ENCODE measurements at places on chromosomes 16 and 17.

GRCh38 chr17:2853283-2854142 is 57.3 kb downstream of the RAP1GAP2 start:
- H3K36me3 ChIP-seq: no peaks in the 10 kb centered on the region
- peaks cover 7% of the 10 kb centered on the region for H3K27me3 ChIP-seq
- no peak for DNase-seq

- peaks cover 16% of the 10 kb centered on the region for H3K4me1 ChIP-seq
- H3K4me3 ChIP-seq: no peak overlapping the region
- H3K36me3 ChIP-seq: no peaks in the 10 kb centered on the region
- H3K27ac ChIP-seq: no peak overlapping the region
- H3K27me3 ChIP-seq: peaks cover 27% of the 10 kb centered on the region
Measured at GRCh38 chr17:1967213-1967612, 57.9 kb downstream of the RTN4RL1 start.

GRCh38 chr17:81863833-81864768 is 3.8 kb upstream of the P4HB start:
- peaks cover 7% of the 10 kb centered on the region for H3K36me3 ChIP-seq
- peaks cover 71% of the 10 kb centered on the region for H3K4me1 ChIP-seq
- no peaks in the 10 kb centered on the region for H3K27me3 ChIP-seq

DNA sequence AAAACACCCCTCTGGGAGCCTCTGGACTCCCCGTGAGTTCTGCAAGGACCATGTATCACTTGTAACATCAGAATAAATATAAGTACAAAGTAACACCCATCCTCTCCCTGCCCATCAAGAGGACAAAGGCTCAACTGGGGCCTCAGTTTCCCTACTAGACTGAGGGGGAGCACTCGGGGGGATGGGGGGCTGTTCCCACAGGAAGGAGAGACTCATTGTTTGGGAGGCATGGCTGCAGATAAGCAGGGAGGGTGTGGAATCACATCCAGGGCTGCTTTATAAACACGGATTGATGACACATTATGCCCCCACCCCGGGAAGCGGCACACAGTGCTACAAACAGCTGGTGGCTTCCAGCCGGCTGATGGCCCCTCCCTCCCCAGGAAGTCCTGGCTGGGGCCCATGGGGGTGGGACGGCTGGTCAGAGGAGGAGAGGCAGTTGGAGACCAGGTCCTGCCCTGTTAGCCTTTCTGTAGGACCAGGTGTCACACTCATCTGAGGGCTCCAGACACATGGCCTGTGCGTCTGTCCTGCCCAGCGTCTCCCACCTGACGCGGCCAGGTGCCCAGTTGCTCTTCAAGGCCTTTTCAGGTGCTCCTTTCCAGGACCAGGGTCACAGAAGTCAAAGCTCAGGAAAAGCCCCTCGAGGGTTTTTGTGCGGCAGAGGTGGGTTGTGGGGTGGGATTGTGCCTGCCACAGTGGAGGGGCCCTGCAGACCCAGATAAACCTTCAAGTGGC is 1.3 kb upstream of the MPG start:
- H3K4me3 ChIP-seq: peak overlapping the region; percentile 69
- H3K27me3 ChIP-seq: no peaks in the 10 kb centered on the region
- peak overlapping the region; percentile 91 for H3K27ac ChIP-seq
- DNase-seq: no peak
- H3K36me3 ChIP-seq: peaks cover 1% of the 10 kb centered on the region

- no peaks in the 10 kb centered on the region for H3K27me3 ChIP-seq
- DNase-seq: no peak
- no peak overlapping the region for H3K27ac ChIP-seq
- H3K4me3 ChIP-seq: no peak overlapping the region
- no peaks in the 10 kb centered on the region for H3K36me3 ChIP-seq
Measured at GRCh38 chr16:71467810-71468209, 5.8 kb upstream of the ZNF23 start.

GRCh38 chr17:74737299-74738050 is 419 bp downstream of the RAB37 start:
- peak; percentile 72 for DNase-seq
- H3K4me1 ChIP-seq: peaks cover 19% of the 10 kb centered on the region
- H3K27me3 ChIP-seq: peaks cover 28% of the 10 kb centered on the region
- H3K27ac ChIP-seq: no peak overlapping the region
- no peaks in the 10 kb centered on the region for H3K36me3 ChIP-seq
- H3K4me3 ChIP-seq: peak overlapping the region; percentile 19

GRCh38 chr16:11205065-11205699 is 50.8 kb downstream of the SOCS1 start:
- no peak overlapping the region for H3K4me3 ChIP-seq
- no peak overlapping the region for H3K27ac ChIP-seq
- peaks cover 25% of the 10 kb centered on the region for H3K27me3 ChIP-seq

DNA sequence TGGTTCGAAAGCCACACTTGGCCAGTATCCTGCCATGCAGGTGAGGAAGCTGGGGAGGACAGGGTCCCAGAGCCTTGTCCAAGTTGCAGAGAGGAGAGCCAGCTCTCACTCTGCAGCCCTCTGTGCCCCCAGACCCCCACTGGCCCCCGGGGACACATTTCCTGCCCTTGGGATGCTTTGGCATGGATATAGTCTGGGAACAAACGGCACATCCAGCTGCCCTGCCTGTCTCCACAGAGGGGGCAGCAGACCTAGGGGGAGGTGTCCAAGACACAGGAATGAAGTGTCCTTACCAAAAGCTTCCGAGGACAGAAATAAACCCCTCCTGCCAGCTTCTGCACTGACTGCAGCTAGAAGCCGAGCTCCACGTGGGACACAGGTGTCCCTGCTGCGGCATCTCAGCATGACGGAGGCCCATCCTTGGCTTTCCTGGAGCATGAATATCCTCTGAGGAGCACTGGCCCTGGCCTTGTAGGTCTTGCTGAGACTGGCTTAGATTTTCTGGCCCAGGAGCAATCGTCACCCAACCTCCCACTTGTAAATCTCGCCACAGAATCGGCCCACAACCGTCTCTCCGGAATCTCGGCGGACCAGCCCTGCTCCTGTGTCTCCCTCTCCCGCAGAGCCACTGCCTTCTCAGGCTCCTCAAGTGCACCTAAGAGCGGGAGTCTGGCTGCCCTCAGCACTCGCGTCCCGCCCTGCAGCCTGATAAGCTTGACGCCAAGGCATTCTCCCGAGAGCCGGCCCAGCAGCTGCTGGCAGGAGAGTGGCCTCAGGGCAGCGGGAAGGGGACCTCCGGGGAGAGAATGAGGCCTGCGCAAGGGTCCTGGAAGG is 1.1 kb upstream of the CAPN15 start:
- peak overlapping the region; percentile 99 for H3K27ac ChIP-seq
- no peak for DNase-seq
- H3K27me3 ChIP-seq: no peaks in the 10 kb centered on the region
- H3K36me3 ChIP-seq: peaks cover 2% of the 10 kb centered on the region
- H3K4me3 ChIP-seq: peak overlapping the region; percentile 89
- peaks cover 45% of the 10 kb centered on the region for H3K4me1 ChIP-seq

DNA sequence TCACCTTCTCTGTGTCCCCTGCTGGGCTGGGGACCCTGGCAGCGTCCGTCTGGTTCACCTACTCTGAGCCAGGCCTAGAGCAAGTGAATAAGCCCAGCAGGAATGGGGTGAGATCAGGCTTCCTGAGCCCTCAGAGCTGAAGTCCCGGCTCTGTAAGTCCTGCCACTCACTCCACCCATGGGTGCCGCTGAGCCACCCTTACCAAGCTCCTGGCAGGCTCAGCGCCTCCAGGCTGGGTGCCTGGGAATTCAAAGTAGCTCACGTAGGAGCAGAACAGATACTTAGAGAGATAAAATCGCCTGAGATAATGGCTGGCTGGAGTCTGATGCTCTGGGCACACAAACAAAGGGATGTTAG is 9.8 kb upstream of the LASP1NB start:
- no peak overlapping the region for H3K4me3 ChIP-seq
- H3K27me3 ChIP-seq: no peaks in the 10 kb centered on the region
- H3K36me3 ChIP-seq: peaks cover 51% of the 10 kb centered on the region
- peaks cover 55% of the 10 kb centered on the region for H3K4me1 ChIP-seq
- DNase-seq: peak; percentile 61
- peak overlapping the region; percentile 78 for H3K27ac ChIP-seq

- H3K4me1 ChIP-seq: peaks cover 16% of the 10 kb centered on the region
- H3K27me3 ChIP-seq: peaks cover 8% of the 10 kb centered on the region
- H3K36me3 ChIP-seq: no peaks in the 10 kb centered on the region
- H3K4me3 ChIP-seq: peak overlapping the region; percentile 58
- peak; percentile 24 for DNase-seq
Measured at GRCh38 chr17:42759982-42760651, 910 bp upstream of the RAMP2 start.

- no peak for DNase-seq
- no peak overlapping the region for H3K4me3 ChIP-seq
- H3K27ac ChIP-seq: no peak overlapping the region
- H3K36me3 ChIP-seq: no peaks in the 10 kb centered on the region
Measured at GRCh38 chr16:11386054-11386680, 40.9 kb downstream of the RMI2 start.

- H3K4me3 ChIP-seq: no peak overlapping the region
- no peaks in the 10 kb centered on the region for H3K27me3 ChIP-seq
- no peak overlapping the region for H3K27ac ChIP-seq
- no peaks in the 10 kb centered on the region for H3K36me3 ChIP-seq
- DNase-seq: no peak
Measured at GRCh38 chr16:17360693-17361122, 110.1 kb downstream of the XYLT1 start.

DNA sequence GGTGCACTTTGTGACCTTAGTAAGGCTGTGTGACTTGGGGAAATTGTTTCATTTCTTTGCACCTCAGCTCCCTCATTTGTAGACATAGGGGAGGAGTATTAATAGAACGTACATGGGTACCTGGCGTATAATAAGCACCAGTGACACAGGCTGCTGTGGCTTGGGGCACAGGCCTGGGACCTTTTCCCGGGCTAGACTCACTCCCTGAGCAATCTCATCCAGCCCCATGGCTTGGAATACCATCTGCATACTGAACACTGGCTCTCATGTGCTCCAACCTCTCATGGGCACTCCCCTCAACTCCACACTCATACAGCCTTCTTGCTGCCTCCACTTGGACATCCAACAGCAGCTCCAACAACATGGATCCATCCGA is 41.0 kb upstream of the MRPS23 start:
- H3K4me3 ChIP-seq: no peak overlapping the region
- no peaks in the 10 kb centered on the region for H3K36me3 ChIP-seq
- peak overlapping the region; percentile 90 for H3K27ac ChIP-seq
- no peak for DNase-seq

DNA sequence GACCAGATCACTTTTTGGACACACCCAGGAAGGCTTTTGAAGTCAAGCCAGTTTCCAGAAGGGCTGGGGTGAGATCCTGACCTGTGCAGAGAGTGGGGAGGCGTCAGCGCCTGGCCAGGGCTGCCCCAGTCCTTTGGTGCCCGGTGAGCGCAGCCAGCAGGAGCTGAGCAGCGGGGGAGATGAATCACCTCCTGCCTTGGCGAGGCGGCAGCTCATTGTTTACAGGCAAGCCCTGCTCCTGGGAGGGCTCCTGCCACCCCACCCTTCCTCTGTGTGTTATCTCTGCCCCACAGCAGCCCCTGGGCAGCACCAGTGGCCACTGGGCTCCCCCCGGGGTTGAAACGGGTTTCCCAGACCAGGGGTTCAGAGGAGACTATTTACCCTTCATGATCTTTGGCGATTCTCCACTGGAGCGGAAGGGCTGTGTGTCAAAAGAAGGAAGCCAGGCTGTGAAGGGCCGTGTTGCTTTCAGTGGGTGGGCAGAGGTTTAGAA is 14.1 kb upstream of the ITGB4 start:
- H3K4me3 ChIP-seq: no peak overlapping the region
- peaks cover 15% of the 10 kb centered on the region for H3K4me1 ChIP-seq
- no peak for DNase-seq
- no peaks in the 10 kb centered on the region for H3K27me3 ChIP-seq
- H3K27ac ChIP-seq: peak overlapping the region; percentile 45
- peaks cover 37% of the 10 kb centered on the region for H3K36me3 ChIP-seq

DNA sequence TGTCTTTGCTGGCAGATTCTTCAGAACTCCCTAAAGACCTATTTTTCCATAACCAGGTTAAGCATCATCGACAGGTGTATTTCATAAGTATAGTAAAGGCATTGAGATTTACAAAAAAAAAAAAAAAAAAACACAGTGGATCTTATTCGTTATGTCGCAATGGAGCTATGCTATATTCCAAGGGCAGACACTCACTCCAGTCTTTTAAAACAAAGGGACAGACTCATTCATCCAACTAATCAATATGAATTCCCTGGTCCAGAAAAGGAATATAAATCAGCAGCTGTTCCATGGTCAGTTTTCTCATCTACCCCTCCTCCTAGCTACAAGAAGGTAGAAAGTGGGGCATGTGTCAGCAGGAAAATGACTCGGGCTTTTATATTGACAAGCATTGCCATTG is 97.7 kb upstream of the MON1B start:
- no peaks in the 10 kb centered on the region for H3K36me3 ChIP-seq
- H3K4me3 ChIP-seq: no peak overlapping the region
- no peaks in the 10 kb centered on the region for H3K4me1 ChIP-seq
- H3K27ac ChIP-seq: no peak overlapping the region
- no peak for DNase-seq
- H3K27me3 ChIP-seq: no peaks in the 10 kb centered on the region

GRCh38 chr17:50099003-50099402 is 3.9 kb downstream of the PDK2 start:
- peaks cover 39% of the 10 kb centered on the region for H3K4me1 ChIP-seq
- H3K27me3 ChIP-seq: no peaks in the 10 kb centered on the region
- DNase-seq: no peak

- peaks cover 11% of the 10 kb centered on the region for H3K4me1 ChIP-seq
- peaks cover under 1% of the 10 kb centered on the region for H3K27me3 ChIP-seq
Measured at GRCh38 chr17:76251478-76252039, 11.3 kb upstream of the RNF157 start.

GRCh38 chr16:48499923-48500381 is 110.0 kb downstream of the N4BP1 start:
- no peaks in the 10 kb centered on the region for H3K27me3 ChIP-seq
- no peak overlapping the region for H3K4me3 ChIP-seq
- peak overlapping the region; percentile 88 for H3K27ac ChIP-seq
- H3K36me3 ChIP-seq: peaks cover 2% of the 10 kb centered on the region

DNA sequence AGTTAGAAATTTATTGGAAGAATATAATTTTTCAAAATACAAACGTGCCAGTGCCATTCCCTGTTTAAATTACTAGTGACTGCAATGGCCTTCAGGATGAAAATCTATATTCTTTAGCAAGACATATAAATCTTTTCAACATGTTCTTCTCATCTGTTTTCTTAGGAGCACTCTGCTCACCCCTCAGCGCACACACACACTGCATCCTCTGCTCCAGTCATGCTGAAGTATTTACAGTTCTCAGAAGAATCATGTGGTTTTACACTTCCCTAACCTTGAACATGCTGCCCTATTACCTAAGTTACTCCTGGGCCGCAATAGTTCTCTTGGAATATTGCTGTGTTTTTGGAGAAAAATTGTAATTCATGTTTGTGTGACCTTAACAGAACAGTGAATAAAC is 820.6 kb downstream of the CDH8 start:
- DNase-seq: no peak
- peaks cover 4% of the 10 kb centered on the region for H3K27me3 ChIP-seq
- no peaks in the 10 kb centered on the region for H3K36me3 ChIP-seq
- no peak overlapping the region for H3K4me3 ChIP-seq
- H3K27ac ChIP-seq: no peak overlapping the region
- no peaks in the 10 kb centered on the region for H3K4me1 ChIP-seq
